Activated naive CD4-positive, alpha-beta T cell treated with Interleukin-2 at 50 U/mL for 16 hours (primary cell): ENCODE measurements at places on chromosomes 16 and 17.

DNA sequence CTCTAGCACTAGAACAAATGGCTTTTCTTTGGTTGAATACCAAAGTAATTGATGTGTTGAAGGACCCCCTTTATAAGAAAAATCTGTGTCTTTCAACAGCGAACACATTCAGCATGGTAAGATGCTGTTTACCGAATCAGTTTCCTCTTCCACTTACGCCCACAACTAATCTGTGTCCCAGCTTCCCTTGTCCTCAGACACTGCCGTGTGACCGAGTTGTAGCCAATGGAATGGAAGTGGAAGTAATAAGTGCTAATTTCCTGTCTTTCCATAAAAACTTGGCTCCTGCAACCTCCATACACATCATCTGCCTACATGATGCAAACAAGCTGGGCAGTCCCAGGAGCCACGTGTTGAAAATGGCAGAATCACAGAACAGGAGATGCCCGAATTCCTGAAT lies 10.4 kb downstream of the CDIPT start:
- DNase-seq, result no peak

DNA sequence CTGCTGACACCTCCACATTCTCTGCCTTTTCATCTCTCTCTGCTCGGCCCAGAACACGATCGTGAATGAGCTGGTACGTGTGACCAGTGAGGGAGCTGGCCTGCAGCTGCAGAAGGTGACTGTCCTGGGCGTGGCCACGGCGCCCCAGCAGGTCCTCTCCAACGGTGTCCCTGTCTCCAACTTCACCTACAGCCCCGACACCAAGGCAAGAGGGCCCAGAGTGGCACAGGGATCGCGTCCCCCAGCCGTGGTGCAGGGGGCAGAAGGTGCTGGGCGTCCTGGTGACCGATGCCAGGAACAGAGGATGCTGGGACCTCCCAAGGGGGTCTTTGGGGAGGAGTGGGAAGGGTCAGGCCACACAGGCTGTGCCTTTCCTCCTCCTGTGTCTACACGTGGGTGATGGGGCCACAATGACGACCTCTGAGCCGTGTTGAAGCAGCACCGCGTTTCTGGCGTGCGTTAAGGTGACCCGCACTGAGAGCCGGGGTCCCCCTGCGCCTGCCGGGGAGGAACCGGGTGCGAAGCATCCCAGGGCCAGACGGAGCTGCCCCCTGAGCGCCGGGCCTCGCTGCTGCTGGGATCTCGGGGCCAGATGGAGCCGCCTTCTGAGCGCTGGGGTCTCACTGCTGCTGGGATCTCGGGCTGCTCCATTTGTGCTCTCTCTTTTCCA lies 17.4 kb downstream of the GAA start:
- no peak for DNase-seq

DNA sequence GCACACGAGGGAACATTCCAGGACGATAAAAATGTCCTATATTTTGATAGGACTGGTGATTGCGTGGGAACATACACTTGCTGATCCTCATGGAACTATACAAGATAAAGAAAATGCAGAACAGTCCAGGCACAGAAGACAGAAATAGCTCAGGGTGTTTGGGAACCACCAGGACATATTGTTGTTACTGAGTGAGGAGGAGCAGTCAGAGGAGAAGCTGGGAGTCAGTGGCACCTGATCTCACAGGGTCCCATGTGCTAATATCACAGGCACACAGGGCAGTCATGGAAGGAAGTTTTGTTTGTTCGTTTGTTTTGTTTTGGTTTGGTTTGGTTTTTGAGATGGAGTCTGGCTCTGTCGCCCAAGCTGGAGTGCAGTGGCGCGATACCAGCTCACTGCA lies 5.7 kb downstream of the PLD2 start:
- DNase-seq, result no peak

- DNase-seq, result no peak
Measured at GRCh38 chr17:33647956-33648355, 354.9 kb upstream of the ASIC2 start.

GRCh38 chr17:63774969-63775265 lies 947 bp downstream of the DDX42 start:
- DNase-seq, result no peak

DNA sequence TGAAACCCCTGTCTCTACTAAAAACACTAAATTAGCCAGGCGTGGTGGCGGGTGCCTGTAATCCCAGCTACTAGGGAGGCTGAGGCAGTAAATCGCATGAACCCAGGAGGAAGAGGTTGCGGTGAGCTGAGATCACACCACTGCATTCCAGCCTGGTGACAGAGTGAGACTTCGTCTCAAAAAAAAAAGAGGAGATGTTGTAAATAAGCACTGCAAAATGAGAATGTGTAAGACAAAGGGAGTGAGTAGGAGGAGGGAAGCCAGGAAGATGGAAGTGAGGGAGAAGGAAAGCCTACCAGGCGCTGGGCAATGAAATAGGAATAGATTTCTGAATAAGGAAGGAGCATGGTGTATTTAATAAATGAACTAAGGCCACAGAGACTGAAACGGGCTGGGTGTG lies 8.7 kb upstream of the PRPF8 start:
- no peak for DNase-seq

DNA sequence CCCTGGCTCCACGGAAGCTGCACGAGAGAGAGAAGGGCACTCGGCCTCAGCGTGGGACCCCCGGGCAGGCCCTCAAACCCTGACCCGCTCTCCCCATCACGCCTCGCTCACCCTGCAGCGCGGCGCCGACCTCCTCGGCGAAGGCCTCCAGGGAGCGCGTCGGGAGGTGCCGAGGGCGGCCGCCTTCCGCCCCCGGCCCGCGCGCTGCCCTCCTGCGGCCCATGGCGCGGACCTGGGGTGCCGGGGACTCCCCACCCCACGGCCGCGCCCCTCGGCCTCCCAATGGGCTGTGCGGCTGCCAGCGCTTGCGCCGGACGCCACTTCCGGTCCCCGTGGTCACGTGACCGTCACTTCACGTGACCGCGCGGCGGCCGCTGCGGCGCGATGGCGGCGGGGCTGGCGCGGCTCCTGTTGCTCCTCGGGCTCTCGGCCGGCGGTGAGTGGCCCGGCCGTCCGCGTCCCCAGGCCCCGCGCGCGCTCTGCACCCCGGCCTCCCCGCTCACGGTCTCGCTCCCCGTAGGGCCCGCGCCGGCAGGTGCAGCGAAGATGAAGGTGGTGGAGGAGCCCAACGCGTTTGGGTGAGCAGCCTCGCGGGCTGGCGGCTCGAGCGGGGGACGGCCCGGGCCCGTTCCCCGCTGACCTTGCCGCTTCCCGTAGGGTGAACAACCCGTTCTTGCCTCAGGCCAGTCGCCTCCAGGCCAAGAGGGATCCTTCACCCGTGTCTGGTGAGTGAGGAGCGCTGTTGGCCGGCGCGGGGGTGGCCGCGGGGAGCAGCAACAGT lies at the start of the genes GNPTG and TSR3:
Gene GNPTG, plus strand, starts transcription at position 350 of the 781 bp plus-strand sequence. Its CDS starts 35 bp downstream, at position 385.
Gene TSR3, minus strand, starts transcription at position 297 of the 781 bp plus-strand sequence. Its CDS starts 74 bp downstream, at position 223.
- peak; percentile 85 for DNase-seq

GRCh38 chr17:27552276-27552732 lies 78.7 kb upstream of the LGALS9 start:
- no peak for DNase-seq

DNA sequence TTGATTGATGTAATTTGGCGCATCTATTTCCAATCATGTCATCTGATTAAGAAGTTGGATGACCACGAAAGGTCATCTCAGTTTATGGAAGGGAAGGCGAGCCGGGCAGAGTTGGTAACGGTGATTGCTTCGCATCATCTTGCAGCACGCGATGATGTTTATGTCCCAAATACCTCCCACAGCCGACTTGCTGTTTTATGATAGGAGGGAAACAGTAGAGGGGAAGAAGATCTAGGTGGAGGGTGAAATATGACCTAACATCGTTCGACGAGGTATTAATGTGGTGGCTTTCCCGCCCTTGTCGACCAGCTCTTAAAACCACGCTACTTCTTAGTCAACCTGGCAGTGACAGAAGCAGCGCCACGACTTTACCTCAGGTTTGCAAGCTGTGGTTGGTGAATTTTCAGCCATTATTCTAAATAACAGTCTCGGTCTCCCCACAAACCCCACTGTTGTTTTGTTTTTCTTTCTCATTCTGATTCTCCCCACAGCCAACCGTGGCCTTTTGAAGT lies 805 bp upstream of the TANC2 start:
- DNase-seq, result peak; percentile 68
